ENCODE measurements at places on chromosomes 6 and 20. TPM values are rescaled to one million over a fixed set of nuclear protein-coding genes. Genes with fewer than 3 reads are reported as not detected.
A peak's percentile ranks its signal among the peaks of the same experiment; 100 is the strongest.

Gene GABRR2
- not detected for total RNA-seq

Gene EPHA7
- not detected for total RNA-seq

Gene ADAM33
- total RNA-seq = not detected

Gene MYB
- total RNA-seq = not detected

Gene SFT2D1
- total RNA-seq = 9.2 TPM

Gene ZKSCAN4
- total RNA-seq = 16.9 TPM

Gene CST1
- 29.3 TPM for total RNA-seq

Gene PAK5
- total RNA-seq = not detected

Gene PAX1
- not detected for total RNA-seq

Gene TM9SF4
- total RNA-seq = 7.4 TPM

Gene BMP7
- 0.24 TPM for total RNA-seq

Gene SULF2
- total RNA-seq = 4.3 TPM

Gene SLC9A8
- total RNA-seq = 7.4 TPM

Gene GMEB2
- 18.1 TPM for total RNA-seq

DNA sequence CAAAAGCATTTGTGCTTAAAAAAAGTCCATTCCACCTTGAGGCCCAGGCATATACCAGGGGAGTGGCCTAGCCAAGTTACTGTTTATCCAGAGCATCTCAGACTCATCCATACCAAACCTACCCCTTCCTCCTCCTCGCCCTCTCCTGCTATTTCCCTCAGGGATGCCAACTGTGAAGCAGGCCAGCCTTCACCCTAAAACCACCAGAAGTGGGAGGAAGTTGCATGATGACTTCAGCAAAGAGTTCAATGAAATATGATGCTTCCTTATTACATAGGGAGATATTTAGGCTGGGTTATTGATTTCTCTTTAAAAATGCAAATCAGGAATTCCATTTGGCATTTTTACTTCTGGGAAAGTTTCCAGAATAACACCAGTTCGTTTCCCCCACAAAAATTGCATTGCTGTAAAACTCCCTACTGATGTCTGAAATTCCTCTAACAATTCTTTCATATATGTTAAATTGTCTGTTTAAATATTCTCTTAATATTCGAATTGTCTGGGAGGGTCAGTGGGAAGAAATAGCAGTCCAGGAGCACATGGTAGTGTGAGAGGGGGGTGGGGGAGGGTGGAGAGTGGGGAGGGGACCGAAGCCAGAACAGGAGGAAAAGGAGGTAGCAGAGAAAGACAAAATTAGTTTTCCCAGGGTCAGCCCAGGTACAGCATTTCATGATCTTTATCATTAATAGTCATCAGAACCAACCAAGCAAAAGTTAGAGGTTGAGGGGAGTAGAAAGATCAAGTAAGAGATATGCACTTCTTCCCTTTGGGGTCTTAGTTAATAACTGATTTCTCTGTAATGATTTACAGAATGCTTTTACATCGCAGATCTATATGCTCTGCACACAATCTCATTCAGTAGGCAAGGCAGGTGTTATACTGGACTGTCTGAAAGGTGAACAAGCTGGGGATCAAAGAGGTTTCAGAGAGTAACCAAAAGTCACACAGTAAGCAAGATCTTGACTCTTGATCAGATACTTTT is 1.7 kb upstream of the TCP11 start:
- no peak for DNase-seq

GRCh38 chr6:156906451-156906850 is 129.3 kb downstream of the ARID1B start:
- DNase-seq = no peak

GRCh38 chr6:124888581-124889371 is 73.5 kb upstream of the RNF217 start:
- peak; percentile 64 for DNase-seq

- no peak for DNase-seq
These were observed 985 bp downstream of the ZBP1 start for GRCh38 chr20:57619051-57619831.

- DNase-seq = no peak
These were observed 226.2 kb downstream of the HIVEP2 start for GRCh38 chr6:142718667-142719191.

GRCh38 chr6:139588076-139588639 is 213.7 kb upstream of the CITED2 start:
- peak; percentile 81 for DNase-seq

DNA sequence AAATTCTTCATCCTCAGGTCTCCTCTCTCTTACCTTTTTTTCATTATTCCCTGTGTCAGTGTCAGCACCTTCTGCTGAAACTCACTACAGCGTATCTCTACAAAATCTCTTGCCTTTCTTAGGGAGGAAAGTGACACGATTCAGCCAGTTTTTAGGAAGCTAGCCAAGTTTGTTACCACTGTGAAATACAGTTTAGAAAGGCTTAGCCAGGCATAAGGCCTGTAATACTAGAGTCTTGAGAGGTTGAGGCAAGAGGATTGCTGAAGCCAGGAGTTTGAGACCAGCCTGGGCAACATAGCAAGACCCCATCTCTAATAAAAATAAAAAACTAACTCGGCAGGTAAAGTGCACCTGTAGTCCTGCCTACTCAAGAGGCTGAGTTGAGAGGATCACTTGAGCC is 16.7 kb downstream of the TAB2 start:
- DNase-seq = no peak

DNA sequence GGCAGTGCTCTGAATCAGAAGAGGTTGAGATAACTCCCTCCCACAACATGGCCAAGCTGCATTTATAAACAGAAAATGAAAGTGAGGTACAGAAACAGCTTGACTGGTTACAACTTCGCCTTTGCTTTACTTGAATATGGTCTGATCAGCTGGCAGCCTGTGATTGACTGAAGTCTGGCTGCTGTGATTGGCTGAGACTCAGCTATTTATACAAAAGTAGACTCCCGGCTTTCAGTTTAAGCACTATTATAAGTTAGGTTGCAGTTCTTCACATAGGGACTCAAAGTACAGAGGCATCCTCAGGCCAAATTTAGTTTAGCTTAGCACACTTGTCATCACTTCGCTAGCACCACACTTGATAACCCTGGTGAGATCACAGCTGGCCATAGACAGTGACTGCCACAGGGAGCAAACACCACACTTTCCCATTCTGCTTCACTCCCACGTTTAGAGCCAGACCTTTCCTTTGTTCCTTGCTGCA is 362.6 kb downstream of the EPM2A start:
- no peak for DNase-seq

DNA sequence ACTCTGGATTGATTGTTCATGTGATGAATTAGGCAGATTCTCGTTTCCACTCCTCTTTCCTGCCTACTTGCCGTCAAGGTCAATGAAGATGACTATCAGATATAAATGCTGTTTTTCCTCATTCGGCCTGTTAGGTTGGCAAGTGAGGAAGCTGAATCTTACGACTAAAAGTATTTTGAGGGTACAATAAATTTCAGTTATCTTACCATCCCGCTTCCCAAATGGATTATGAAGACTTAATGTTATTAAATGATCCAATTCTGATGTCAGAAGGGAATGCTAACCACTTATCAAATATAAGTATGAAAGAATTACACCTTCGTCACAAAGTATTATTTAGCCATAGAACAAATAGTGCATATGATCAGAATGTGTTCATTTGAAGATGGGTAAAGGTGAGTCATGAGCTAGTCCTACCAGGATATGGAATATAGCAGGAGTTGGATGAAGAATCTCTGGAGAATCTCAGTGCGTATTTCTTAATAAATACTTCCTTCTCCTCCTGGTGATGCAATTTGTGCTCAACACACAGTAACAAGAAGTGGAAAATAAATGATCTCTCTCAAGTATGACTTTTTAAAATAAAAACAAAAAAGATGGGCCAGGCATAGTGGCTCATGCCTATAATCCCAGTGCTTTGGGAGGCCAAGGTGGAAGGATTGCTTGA is 4.6 kb downstream of the GPLD1 start:
- no peak for DNase-seq

- DNase-seq = no peak
These were observed 10.2 kb downstream of the NOTCH4 start for GRCh38 chr6:32213649-32214048.

- no peak for DNase-seq
These were observed 125.1 kb downstream of the PDE7B start for GRCh38 chr6:135976585-135976984.

DNA sequence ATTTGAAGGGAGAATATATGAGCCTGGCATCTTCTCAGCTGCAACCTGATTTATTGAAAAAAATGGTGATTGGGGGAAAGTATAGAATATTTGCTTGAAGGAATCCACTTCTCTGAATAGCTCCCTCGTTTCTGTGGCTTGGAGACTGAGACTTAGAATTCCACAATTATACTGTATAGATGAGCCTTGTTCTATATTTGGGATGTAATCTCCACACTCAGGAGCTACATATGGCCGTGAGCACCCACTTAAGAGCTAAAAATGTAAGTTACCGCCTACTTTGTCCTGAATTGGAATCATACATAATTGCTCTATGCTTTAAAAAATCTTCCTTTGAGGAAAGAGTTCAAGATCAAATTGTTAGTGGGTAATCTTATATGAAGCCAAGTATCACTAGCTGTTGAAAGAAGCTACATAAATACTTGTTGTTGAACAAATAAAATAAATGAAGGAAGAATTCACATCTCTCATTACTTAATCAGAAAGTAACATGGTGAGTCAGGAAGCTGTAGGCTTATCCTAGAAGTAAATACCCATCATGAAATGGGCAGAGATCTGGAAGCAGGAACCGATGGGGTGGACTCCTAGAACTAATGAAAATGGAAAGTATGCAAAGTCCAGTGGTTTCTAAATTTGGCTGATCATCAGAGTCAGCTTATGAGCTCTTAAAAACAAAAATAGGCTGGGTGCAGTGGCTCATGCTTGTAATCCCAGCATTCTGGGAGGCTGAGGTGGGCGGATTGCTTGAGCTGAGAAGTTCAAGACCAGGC is 254.3 kb downstream of the SOX4 start:
- DNase-seq = no peak

DNA sequence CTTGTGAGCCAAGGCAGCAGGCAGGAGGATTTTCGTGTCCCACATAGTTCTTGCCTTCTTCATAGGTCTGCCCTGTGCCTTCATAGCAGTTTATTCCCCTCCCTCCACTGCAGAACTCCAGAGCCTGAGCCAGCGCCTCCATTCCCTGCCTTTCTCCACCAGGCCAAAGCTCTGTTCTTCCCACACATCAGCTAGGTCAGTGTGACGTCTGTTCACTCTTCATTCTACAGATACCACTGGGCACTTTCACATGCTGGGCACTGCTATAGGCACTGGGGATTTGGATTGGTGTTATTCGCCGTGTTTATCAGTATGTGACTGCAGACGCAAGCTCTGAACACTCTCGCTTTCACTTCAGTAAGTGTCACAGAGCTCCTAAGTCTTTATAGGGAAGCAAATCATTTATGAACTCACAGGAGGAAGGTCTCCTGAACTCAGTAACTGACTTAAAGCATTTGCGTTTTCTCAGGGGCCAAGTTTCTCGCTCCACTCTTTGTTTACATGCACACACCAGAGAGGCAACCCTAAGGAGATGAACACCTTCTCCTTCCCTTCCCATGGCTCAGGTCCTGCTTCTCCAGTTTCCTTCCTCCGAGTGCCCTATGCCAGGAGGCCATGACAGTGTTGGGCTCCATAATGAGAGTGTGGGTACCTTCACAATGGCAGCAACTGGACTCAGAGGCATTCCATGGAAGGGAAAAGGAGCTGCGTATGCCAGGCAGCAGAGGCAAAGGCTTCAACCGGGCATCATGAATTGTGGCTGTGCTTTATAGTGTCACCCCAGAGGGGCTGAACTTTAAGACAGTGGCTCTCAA is 6.3 kb upstream of the APMAP start:
- DNase-seq = no peak

- peak; percentile 23 for DNase-seq
These were observed 144.5 kb downstream of the CEBPB start for GRCh38 chr20:50335105-50335504.

DNA sequence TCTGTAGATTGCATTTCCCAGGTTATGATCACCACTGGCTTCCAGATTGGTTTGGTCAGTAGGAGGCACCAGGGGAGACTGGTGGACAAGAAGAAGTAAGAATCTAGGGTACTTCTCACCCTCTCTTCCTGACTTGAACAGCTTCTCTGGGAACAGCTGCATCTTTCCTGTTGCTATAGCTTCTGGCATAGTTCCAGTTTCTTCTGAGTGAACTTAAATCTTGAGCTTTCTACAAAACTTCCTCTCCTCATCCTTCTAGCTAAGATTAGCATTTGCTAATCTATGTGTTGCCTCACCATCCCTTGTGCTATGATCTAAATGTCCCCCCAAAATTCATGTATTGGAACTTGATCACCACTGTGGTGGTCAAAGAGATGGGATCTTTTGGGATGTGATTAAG is 724.6 kb downstream of the UTRN start:
- no peak for DNase-seq

- no peak for DNase-seq
These were observed 248.5 kb downstream of the FOXC1 start for GRCh38 chr6:1858196-1858595.

DNA sequence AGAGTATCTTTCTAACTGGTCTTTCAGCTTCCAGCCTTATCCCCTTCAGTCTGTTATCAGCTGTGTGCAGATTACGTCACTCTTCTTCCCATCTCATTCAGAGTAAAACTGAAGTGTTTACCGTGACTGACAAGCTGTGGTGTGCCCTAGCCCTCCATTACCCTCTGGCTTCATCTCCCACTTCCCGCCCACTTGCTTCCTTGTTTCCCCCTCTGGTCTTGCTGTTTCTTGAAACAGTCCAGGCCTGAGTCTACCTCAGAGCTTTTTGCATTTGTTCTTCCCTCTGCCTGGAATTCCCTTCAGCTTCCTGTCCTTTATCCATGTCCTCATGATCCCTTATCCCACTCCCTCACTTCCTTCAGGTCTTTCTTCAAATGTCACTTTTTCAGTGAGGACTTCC is 66.9 kb downstream of the CARMIL1 start:
- DNase-seq = no peak

GRCh38 chr6:111722179-111722731 is 116.6 kb upstream of the TRAF3IP2 start:
- DNase-seq = no peak

GRCh38 chr20:53834062-53834442 is 236.3 kb downstream of the BCAS1 start:
- peak; percentile 26 for DNase-seq

- DNase-seq = no peak
These were observed 60.4 kb downstream of the DOK5 start for GRCh38 chr20:54535746-54536145.

DNA sequence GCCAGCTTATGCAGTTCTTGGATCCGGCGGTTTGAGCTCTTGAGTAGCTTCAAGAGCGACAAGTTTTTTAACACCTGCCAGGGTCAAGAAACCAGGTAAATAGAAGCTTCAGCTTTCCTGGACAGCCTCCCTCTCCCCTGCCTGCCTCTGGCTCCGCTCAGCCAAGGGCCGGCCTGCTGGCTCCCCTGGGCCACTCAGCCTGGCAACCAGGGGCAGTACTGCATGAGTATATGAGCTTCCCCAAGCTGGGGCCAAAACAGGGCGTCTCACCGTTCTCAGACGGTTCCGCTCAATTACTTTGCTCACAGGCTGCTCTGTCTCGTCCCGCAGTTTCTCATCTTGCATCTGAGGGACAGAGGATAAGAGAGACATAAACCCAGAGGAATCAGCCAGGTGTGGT is 856 bp downstream of the TP53TG5 start:
- peak; percentile 61 for DNase-seq

DNA sequence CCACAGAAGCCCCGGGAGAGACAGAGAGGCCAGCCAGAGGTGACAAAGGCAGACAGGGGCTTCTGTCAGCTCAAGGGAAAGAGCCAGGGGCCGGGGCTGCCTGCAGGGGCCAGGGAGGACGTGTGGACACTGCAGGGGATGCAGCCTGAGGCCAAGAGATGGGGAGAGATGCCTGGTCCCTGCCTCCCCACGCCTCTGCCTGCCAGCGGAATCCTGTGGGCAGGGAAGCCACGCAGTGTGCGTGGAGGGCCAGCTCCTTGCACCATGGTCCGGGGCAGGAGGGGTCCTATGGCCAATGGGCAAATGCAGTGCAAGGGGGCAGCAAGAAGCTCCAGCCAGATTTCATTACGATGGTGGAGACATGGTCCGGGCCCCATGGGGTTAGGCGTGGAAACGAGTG is 224.9 kb downstream of the CDH4 start:
- no peak for DNase-seq

All from Caki2 (cell line).